ENCODE measurements at places on chromosomes 7 and 10. TPM values are rescaled to one million over a fixed set of nuclear protein-coding genes. Genes with fewer than 3 reads are reported as not detected.

HGF gene
- 1.5 TPM for total RNA-seq

PTF1A gene
- total RNA-seq, result not detected

GPR37 gene
- 3.9 TPM for total RNA-seq

NUTM2D gene
- total RNA-seq, result 4.7 TPM

ZNF92 gene
- total RNA-seq, result 10.4 TPM

SEMA3E gene
- 1.2 TPM for total RNA-seq

POR gene
- 77.4 TPM for total RNA-seq

CCDC3 gene
- total RNA-seq, result 56.0 TPM

TACC2 gene
- total RNA-seq, result 207 TPM

DNA sequence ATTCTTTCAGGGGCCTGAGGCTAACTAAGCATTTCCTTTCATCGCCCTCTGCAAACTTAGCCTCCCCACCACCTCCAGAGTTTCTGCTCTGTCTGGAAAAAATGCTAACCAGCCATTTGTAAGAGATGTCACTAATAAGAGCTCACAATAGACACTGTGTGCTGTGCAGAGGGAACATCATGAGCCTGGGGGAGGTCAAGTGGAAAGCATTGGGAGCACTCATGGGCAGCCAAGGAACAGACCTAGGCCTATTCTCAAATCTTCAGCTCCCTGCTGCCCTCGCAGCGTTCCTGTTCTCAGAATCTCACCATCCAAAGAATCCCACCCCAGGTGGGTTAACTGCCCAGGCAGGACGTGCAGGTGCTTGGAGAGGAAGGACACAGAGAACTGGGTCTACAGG, 27.1 kb upstream of the GPAM start:
- DNase-seq, result no peak

DNA sequence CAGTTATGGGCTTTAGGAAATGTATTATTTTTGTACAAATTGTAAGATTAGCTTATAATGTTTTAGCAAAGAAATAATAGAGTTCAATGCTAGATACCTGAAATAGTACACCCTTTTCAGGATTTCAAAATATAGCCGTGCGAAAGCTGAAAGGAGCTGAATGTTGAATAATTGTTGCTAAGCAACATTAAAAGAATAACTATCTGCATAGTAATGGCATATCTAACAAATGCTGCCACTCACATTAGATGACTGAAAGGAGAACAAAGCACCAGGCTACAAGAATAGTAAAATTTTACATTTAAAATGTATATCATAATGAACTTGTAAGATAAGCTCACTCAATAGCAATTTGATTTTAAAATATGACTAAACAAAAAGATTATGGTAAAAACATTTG, 82.5 kb downstream of the SDHAF3 start:
- no peak for DNase-seq

GRCh38 chr7:128729494-128729893, 9.7 kb upstream of the CALU start:
- DNase-seq, result no peak

GRCh38 chr7:70387217-70387616, 744.7 kb upstream of the GALNT17 start:
- DNase-seq, result no peak

DNA sequence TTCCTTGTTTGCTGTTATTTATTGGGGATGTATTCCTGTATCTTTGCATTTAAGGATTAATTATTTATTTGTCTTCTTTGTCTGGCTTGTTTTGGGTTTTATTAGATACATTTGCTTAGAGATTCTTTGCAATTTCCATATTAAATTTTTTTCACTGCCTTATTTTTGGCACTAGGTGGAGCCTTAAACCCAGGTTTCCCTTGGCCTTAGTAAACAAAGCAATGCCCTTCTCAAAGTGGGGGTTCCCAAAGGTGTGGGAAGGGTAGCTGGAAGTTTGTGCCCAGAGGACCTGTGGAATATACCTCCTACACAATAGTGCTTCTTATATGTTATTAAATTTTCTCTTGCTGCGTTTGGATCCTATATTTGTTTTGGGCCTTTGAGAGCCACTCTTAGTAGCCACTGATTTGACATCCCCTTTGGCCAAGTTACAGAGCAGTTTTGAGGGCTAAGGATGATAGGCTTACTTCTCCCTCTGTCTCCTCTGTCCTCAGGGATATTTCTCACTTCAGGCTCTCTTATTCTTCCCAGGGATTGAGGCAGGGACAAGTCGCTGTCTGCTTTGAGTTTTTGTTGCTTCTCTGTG, 162.3 kb downstream of the ITGB1 start:
- no peak for DNase-seq

- DNase-seq, result no peak
Observed at GRCh38 chr10:11898372-11899066, 75.4 kb downstream of the PROSER2 start.

- no peak for DNase-seq
Observed at GRCh38 chr10:49177391-49178355, 10.5 kb downstream of the TMEM273 start.

DNA sequence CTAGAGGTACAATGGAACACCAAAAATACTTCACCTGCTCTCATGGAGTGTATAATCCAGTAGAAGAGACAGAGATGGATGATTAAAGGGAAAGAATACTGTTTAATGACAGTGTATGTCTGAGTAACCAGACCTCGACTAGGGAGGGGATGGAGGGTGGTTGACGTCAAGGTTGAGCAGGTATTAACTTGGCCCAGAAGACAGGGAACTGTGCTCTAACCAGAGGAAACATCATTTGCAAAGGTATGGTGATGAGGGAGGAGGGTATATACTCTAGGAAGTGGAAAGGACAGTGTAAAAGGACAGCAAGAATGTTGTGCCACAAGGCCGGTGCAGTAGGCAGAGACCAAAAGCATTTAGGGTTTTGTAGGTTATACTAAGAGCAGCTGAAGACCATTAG, 2.9 kb downstream of the MIOS start:
- DNase-seq, result no peak

GRCh38 chr10:101284101-101284743, 55.0 kb upstream of the LBX1 start:
- no peak for DNase-seq

DNA sequence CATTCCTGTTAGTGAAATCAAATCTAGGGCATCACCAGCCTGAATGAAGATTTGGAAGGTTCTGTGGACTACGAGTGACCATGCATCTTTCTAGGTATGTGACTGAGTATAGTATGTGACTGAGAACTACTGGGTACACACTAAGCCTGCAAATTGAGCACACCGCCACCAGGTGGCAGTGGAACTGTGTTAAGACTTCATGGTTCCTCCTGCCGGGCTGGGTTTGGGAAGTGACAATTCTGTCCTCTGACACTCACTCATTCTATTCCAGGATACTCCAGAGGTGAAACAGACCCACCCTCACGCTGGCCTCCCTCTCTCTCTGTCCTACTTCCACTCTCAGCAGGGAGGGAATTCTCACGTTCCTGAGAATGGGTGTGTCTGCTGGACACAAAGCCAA, 84.0 kb upstream of the TMEM248 start:
- no peak for DNase-seq

DNA sequence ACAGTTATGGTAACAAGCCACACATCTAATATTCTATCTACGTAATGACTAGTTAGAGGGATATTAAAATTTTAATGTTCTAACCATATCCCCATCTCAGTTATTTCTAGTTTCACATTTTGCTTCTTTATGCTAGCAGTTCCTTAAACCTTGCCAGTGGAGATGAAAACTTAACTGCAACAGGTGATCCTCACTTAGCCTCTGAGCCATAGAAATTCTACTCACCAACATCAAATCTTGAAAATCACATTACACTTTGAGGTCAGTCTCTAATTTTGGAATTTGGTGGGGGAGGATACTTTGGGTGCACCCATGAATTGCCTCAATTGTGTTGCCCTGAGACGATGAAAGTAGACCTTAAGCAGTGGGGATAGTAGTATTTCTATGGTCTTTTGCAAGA, 256.4 kb downstream of the GATA3 start:
- DNase-seq, result no peak

- no peak for DNase-seq
Observed at GRCh38 chr10:124824507-124824906, 22.9 kb downstream of the ABRAXAS2 start.
